Pulmonary artery endothelial cell (primary cell): ENCODE measurements at places on chromosomes 5 and 9. TPM values are rescaled to one million over a fixed set of nuclear protein-coding genes. Genes with fewer than 3 reads are reported as not detected.

The PCDHA8 gene
- total RNA-seq = under 0.01 and 0.04 TPM in 2 replicates

The SPEF2 gene
- total RNA-seq = 0.88 and 0.92 TPM in 2 replicates

The TRAF1 gene
- 1.7 and 2.5 TPM in 2 replicates for total RNA-seq

The SPATA31C2 gene
- total RNA-seq = not detected in 2 replicates

The INSYN2B gene
- total RNA-seq = 8.8 and 21.4 TPM in 2 replicates

The CRHBP gene
- total RNA-seq = 0.18 TPM in 1 of 2 replicates, not detected in the other

The SLC46A2 gene
- total RNA-seq = not detected in 2 replicates

The PCDHGC4 gene
- 0.40 and 0.95 TPM in 2 replicates for total RNA-seq

The EQTN gene
- not detected in 2 replicates for total RNA-seq

The IL9 gene
- total RNA-seq = not detected in 2 replicates

The HAVCR2 gene
- total RNA-seq = 0.07 TPM in 1 of 2 replicates, not detected in the other

The KCNIP1 gene
- total RNA-seq = not detected in 2 replicates

The CHSY3 gene
- 2.1 and 3.6 TPM in 2 replicates for total RNA-seq

The PCDHGA10 gene
- total RNA-seq = 3.1 and 4.0 TPM in 2 replicates

The SCGB3A1 gene
- total RNA-seq = not detected in 2 replicates

The ADCY2 gene
- not detected in 2 replicates for total RNA-seq

The STPG3 gene
- total RNA-seq = not detected in 2 replicates

The SIT1 gene
- total RNA-seq = not detected in 2 replicates

The ZDHHC11 gene
- total RNA-seq = 0.13 and 1.6 TPM in 2 replicates

The PCDHA9 gene
- 0.04 TPM in 1 of 2 replicates, not detected in the other for total RNA-seq

The OCLN gene
- 14.0 and 36.5 TPM in 2 replicates for total RNA-seq

The SHB gene
- total RNA-seq = 17.3 and 20.2 TPM in 2 replicates

The CAMK2A gene
- total RNA-seq = not detected in 2 replicates

The KCNV2 gene
- not detected in 2 replicates for total RNA-seq

The DEPDC1B gene
- total RNA-seq = 11.7 and 22.6 TPM in 2 replicates

The OBP2B gene
- not detected in 2 replicates for total RNA-seq

The PCDHA3 gene
- 0.18 and 0.26 TPM in 2 replicates for total RNA-seq

The KIF24 gene
- total RNA-seq = 2.5 and 4.4 TPM in 2 replicates

The ADAMTS19 gene
- total RNA-seq = not detected in 2 replicates

The KLHL3 gene
- 14.9 and 20.0 TPM in 2 replicates for total RNA-seq

The ADAMTS13 gene
- 0.53 and 0.66 TPM in 2 replicates for total RNA-seq

The FOXD4L4 gene
- 0.20 and 0.25 TPM in 2 replicates for total RNA-seq

The QRFP gene
- not detected in 2 replicates for total RNA-seq

The EIF4E1B gene
- total RNA-seq = not detected in 2 replicates

The PHF24 gene
- not detected in 2 replicates for total RNA-seq

The CNOT8 gene
- total RNA-seq = 74.1 and 81.6 TPM in 2 replicates

The PFN3 gene
- total RNA-seq = not detected in 2 replicates

The ADAM19 gene
- 8.9 and 33.2 TPM in 2 replicates for total RNA-seq

The C9orf50 gene
- not detected in 2 replicates for total RNA-seq

The LHX6 gene
- total RNA-seq = 0.13 and 0.14 TPM in 2 replicates

The ADAMTS6 gene
- 73.1 and 117 TPM in 2 replicates for total RNA-seq
